ENCODE measurements at places on chromosomes 7 and 10. TPM values are rescaled to one million over a fixed set of nuclear protein-coding genes. Genes with fewer than 3 reads are reported as not detected.

The CH25H gene
- total RNA-seq = 1.2 TPM

The TECTB gene
- not detected for total RNA-seq

The MGAM2 gene
- total RNA-seq = 0.08 TPM

The EZH2 gene
- 4.1 TPM for total RNA-seq

The EBLN1 gene
- total RNA-seq = not detected

The PLEKHS1 gene
- total RNA-seq = not detected

The CFAP69 gene
- 11.5 TPM for total RNA-seq

The MACROH2A2 gene
- 6.3 TPM for total RNA-seq

The MYH16 gene
- not detected for total RNA-seq

The CFAP70 gene
- total RNA-seq = 1.8 TPM

The PAX4 gene
- total RNA-seq = not detected

The GIMAP4 gene
- 5.4 TPM for total RNA-seq

The KNDC1 gene
- 23.3 TPM for total RNA-seq

GRCh38 chr10:5343979-5344378 is 20.8 kb upstream of the UCN3 start:
- no peak overlapping the region for H3K27ac ChIP-seq
- DNase-seq = no peak
- H3K36me3 ChIP-seq = no peaks in the 10 kb centered on the region
- H3K27me3 ChIP-seq = no peaks in the 10 kb centered on the region
- H3K4me1 ChIP-seq = no peaks in the 10 kb centered on the region

DNA sequence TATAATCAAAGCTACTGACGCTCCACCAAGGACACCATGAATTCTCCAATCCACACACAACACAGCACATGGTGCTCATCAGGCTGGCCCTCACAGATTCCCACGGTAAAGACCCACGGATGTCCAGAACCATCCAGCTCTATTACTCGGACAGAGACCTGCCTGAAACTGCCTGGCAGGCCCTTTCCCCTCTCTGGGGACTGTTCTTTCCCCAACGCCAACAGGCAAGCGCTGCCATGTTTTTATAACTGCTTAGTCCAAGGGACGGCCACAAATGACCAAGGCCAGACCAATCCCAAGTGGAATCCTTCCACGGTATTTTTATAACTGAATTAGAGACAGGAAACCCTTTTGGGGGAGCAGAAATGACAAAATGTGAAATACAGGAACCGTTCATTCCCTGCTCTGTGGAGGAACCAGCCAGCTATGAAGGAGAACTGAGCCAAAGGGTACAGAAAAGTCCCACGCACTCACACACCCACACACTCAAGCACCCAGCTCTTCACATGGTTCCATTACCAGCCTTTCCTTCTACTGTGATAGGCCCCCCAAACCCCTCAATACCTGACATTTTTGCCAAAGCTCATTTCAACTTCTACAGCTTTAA is 4.1 kb downstream of the PIP4K2A start:
- H3K27me3 ChIP-seq = no peaks in the 10 kb centered on the region
- no peak overlapping the region for H3K4me3 ChIP-seq
- H3K4me1 ChIP-seq = no peaks in the 10 kb centered on the region
- no peaks in the 10 kb centered on the region for H3K36me3 ChIP-seq
- no peak overlapping the region for H3K27ac ChIP-seq
- DNase-seq = no peak

GRCh38 chr10:266974-267425 is 131.7 kb downstream of the ZMYND11 start:
- no peak overlapping the region for H3K4me3 ChIP-seq
- H3K27ac ChIP-seq = no peak overlapping the region
- H3K27me3 ChIP-seq = no peaks in the 10 kb centered on the region
- no peak for DNase-seq

GRCh38 chr10:129057856-129058663 is 409.0 kb upstream of the MGMT start:
- no peaks in the 10 kb centered on the region for H3K27me3 ChIP-seq
- H3K27ac ChIP-seq = no peak overlapping the region
- no peak for DNase-seq
- H3K4me3 ChIP-seq = no peak overlapping the region

DNA sequence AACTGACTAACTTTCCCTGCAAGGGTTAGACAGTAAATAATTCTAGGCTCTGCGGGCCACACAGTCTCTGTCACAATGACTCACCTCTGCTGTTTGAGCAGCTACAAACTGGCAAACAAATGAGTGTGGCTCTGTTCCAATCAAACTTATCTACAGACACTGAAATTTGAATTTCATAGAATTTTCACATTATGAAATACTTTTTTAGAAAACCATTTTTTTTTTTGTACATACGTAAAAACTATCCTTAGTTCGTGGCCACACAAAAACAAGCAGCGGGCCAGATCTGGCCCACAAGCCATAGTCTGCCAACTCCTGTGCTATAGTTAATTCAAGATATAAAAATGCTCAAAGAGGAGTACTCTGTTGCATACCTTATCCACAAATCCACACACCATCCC is 32.6 kb downstream of the PIP4K2A start:
- DNase-seq = no peak
- H3K27me3 ChIP-seq = no peaks in the 10 kb centered on the region
- H3K4me3 ChIP-seq = no peak overlapping the region

GRCh38 chr7:45726883-45727282 is 146.0 kb downstream of the CCDC201 start:
- H3K36me3 ChIP-seq = no peaks in the 10 kb centered on the region
- H3K4me1 ChIP-seq = no peaks in the 10 kb centered on the region
- no peaks in the 10 kb centered on the region for H3K27me3 ChIP-seq
- no peak for DNase-seq

- H3K4me3 ChIP-seq = no peak overlapping the region
- no peak for DNase-seq
- H3K27me3 ChIP-seq = no peaks in the 10 kb centered on the region
- H3K4me1 ChIP-seq = peaks cover 5% of the 10 kb centered on the region
These were observed 225.9 kb downstream of the TRIL start for GRCh38 chr7:28732071-28732869.

GRCh38 chr7:66950763-66951162 is 29.7 kb downstream of the TMEM248 start:
- no peak overlapping the region for H3K4me3 ChIP-seq
- no peak overlapping the region for H3K27ac ChIP-seq
- DNase-seq = no peak
- no peaks in the 10 kb centered on the region for H3K4me1 ChIP-seq

DNA sequence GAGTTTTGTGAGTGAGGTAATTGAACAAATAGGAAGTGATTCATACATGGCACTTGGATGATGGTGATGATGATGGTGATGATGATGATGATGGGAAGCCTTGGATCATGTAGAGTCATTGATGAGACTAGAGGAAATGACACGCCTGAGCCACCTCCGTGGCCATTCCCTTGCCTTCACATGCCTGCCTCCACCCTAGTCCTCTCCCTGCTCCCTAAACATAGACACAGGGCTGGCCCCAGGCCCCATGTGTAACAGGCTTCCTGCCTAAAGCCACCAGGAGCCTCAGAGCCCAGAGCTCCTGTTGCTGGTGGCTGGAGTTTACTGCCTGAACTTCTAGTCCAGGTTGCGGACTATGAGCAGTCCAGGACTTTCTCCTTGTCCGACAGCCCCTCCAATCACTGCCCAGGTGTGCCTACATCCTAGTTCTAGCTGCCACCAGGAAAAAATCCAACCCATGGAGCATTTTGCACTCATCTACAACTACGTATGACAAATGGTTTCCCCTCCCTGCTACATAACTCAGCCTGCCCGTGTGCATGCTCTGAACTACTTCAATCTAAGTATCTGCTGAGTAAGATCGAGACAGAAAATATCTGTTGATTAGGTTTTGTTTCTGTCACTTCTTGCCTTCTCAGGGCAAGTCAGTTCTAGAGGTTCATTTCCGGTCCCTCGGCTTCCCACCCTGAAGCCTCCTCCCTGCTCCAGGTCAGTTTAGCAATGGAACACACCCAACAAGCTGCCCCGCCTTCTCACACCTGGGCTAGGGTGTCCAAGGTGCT is 35.5 kb upstream of the KDM7A start:
- H3K4me1 ChIP-seq = no peaks in the 10 kb centered on the region
- H3K27me3 ChIP-seq = no peaks in the 10 kb centered on the region
- H3K36me3 ChIP-seq = no peaks in the 10 kb centered on the region

GRCh38 chr10:115065801-115066200 is 27.4 kb upstream of the ATRNL1 start:
- no peak overlapping the region for H3K4me3 ChIP-seq
- H3K27me3 ChIP-seq = no peaks in the 10 kb centered on the region
- no peaks in the 10 kb centered on the region for H3K36me3 ChIP-seq
- H3K27ac ChIP-seq = no peak overlapping the region
- no peak for DNase-seq

GRCh38 chr10:48657416-48657815 is 27.3 kb upstream of the WDFY4 start:
- no peaks in the 10 kb centered on the region for H3K27me3 ChIP-seq
- no peak overlapping the region for H3K27ac ChIP-seq
- H3K4me1 ChIP-seq = no peaks in the 10 kb centered on the region
- H3K4me3 ChIP-seq = no peak overlapping the region

DNA sequence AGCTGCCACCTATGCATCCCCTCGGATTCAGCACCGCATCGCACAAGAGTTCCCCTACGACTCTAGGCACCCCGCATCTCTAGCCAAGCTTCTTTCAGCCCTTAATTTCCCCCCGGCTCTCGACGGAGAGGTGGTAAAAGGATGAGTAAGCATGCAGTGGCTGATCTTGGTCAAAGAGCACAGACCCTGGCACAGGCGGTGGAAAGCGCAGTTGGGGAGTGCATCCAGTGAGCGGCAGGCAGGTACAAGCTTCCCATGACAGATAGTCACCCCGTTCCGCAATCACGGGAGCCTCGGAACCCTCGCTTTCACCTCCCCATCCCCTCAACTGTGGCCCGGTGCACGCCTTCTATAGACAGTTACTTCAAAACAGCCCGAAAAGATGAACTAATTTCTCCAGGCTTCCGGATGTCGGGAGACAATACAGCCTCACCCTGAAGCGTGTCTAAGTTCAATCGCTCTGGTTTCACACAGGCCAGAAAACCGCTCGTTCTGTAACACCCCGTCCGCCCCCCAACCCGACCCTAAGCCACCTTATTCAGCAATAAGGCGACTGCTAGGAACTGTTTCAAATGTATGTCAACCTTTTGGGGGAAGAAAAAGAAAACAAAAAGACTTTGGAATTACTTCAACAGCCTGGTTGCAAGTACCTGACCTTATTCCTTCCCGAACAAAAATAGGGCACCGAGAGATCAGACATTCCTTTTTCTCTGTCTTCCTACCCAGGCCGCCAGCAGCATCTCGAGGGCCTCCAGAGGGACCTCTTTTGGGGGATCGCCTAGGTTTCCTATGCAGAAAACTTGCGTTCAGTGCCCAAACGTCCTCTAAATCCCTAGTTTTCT is 1.4 kb downstream of the RHEB start:
- no peaks in the 10 kb centered on the region for H3K27me3 ChIP-seq
- peaks cover 16% of the 10 kb centered on the region for H3K4me1 ChIP-seq
- peak overlapping the region; percentile 98 for H3K27ac ChIP-seq
- H3K4me3 ChIP-seq = peak overlapping the region; percentile 72
- peak; percentile 67 for DNase-seq

DNA sequence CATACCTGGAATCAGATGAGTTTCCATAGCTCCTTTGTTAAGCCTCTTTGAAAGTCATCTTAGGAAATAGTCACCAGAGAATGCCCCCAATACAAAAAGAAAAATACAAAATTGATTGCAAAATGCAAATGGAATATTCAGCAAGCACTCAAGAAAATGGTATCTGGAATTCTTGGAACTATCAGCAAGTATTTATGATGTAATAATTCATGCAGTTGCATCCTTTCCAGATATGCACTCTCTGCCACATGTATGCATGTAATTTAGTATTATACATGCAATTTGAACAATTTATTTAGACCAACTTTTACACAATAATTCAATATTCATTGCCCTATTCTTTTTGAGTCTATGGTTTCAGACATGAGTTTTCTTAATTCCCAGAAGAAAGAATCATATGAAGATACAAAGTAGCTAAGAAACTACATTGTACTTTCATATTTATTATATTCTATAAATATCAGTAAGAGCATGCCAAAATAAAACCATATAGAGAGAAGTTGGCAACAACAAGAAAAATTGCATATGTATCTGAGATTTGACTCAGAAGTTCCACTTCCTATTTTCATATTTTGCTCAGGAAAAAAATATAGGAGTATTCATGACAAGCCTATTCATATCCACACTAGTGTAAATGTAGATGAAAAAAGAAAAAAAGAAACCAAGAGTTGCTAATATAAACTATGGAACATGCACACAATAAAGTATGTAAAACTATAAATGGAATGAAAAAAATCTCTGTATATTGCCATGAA is 338.5 kb downstream of the SEMA3D start:
- no peaks in the 10 kb centered on the region for H3K36me3 ChIP-seq
- H3K27me3 ChIP-seq = no peaks in the 10 kb centered on the region
- no peak for DNase-seq
- no peak overlapping the region for H3K27ac ChIP-seq
- H3K4me3 ChIP-seq = no peak overlapping the region

- peaks cover 59% of the 10 kb centered on the region for H3K4me1 ChIP-seq
- H3K4me3 ChIP-seq = no peak overlapping the region
- H3K27me3 ChIP-seq = no peaks in the 10 kb centered on the region
- no peak for DNase-seq
- no peaks in the 10 kb centered on the region for H3K36me3 ChIP-seq
These were observed 89.8 kb downstream of the ZMIZ1 start for GRCh38 chr10:79158402-79159097.

DNA sequence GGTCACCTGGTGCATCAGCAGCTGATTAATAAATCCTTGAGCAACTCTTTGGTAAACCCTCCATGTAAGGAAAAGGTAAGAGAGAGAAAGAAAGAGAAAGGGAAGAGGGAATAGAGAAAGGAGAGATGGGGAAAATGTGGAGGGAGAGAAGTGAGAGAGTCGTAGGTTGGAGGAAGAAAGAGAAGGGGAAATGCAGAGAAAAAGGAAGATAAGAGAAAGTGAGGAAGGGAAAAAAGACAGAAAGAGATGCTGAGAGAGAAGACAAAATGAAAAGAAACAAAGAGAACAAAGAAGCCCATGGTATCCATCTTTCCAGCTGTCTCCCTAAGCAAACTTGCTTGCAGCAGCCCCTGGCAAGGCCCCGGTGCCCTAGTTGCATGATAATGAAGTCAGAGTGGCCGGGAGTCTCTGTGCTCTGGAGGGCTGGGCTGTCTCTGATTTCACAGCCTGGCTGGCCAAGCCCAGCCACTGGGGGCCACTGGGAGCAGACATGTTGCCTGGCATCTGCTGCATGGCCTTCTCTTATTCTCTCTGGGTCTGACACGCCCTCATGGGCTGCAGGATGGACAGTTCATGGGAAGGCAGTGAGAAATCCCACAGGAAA is 48.4 kb downstream of the PRR15 start:
- H3K27ac ChIP-seq = no peak overlapping the region
- H3K27me3 ChIP-seq = no peaks in the 10 kb centered on the region
- H3K36me3 ChIP-seq = no peaks in the 10 kb centered on the region

DNA sequence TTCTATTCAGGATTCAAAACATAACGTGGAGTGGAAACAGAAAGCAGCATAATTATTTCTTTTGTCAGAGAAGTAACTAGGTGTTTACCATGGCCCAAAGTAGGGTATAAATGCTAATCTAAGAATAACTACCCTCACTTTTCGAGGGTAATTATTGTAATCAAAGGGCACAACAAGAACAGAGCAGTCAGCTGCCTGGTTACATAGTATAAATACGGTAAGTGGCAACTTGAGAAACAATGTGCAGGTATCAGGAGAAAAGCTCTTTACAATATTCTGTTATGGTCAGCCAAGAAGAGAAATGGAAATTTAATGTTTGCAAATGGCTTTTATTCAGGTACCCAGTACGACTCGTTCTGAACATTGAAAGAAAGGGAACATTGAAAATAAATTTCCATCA is 242.0 kb upstream of the NPY start:
- H3K27ac ChIP-seq = no peak overlapping the region
- no peaks in the 10 kb centered on the region for H3K4me1 ChIP-seq
- no peak overlapping the region for H3K4me3 ChIP-seq
- no peaks in the 10 kb centered on the region for H3K36me3 ChIP-seq
- no peaks in the 10 kb centered on the region for H3K27me3 ChIP-seq

All from ovary (tissue), 10 donors.